Fibroblast of the aortic adventitia (primary cell): ENCODE measurements at places on chromosomes 7 and 10. TPM values are rescaled to one million over a fixed set of nuclear protein-coding genes. Genes with fewer than 3 reads are reported as not detected.

Gene POLR2J2
- 3.3 and 11.4 TPM in 2 replicates for total RNA-seq

Gene SORBS1
- 0.36 and 0.74 TPM in 2 replicates for total RNA-seq

Gene SPDYE8
- total RNA-seq: not detected in 2 replicates

Gene AP4M1
- total RNA-seq: 17.6 and 18.2 TPM in 2 replicates

Gene COBL
- not detected in 2 replicates for total RNA-seq

Gene PDK4
- total RNA-seq: 0.72 and 4.5 TPM in 2 replicates

Gene ATOH7
- total RNA-seq: not detected in 2 replicates

Gene ZNF655
- total RNA-seq: 54.2 and 76.0 TPM in 2 replicates

Gene KRIT1
- total RNA-seq: 53.1 and 318 TPM in 2 replicates

Gene DNAH11
- 2.7 TPM in 1 of 2 replicates, not detected in the other for total RNA-seq

Gene AS3MT
- 2.9 and 7.0 TPM in 2 replicates for total RNA-seq

Gene NODAL
- not detected in 2 replicates for total RNA-seq

Gene MMD2
- total RNA-seq: not detected in 2 replicates

Gene MARVELD1
- total RNA-seq: 34.9 and 64.3 TPM in 2 replicates

- no peak for DNase-seq
Observed at GRCh38 chr7:17155529-17155928, 142.9 kb upstream of the AHR start.

DNA sequence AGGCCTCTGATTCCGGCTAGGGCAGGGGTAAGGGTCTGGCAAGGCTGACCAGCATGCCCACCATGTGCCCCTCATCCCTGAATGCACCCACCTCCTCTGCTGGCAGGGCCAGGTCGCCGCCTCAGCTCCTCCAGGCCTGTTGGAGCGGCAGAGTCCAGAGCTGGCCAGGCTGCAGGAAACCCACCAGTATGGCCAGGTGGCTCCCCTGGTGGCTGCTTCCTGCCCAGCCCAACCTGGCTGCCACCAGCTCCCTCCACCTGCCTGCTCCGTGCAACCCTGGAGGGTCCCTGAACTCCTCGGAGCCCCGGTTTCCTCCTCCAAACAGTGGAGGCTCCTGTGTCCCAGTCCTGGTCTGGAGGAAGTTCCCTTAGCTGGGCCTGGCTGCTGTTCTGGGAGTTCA, 39.6 kb downstream of the MICALL2 start:
- DNase-seq: no peak

DNA sequence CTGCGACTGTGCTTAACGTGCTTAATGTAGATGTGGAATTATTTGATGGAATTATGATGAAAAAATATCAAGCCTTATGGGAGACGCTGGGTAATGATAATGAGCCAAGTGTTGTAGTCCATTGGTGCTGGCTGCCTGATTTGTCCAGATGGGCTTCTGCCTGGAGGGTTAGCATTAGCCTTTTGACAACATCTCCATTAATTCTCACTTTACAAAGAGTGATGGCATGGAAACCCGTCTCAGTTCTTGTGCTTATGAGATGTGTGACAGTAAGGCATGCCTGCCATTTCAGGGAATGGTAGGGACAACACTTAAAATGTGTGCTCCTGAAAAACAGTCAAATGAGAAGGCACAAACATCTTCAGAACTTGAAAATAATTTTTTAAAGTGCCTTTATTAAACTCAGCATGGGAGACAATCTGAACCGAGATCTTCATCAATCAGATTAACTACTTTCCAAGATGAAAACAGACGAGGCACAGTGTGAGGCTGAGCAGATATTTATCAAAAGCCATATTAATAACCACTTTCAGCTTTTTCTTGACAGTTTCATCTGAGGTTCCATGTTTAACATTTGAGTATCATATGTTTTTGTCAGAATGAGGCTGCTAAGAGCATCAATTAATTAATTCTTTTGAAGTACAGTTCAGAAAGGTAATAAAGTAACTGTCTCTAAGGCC, 473.1 kb downstream of the NXPH1 start:
- DNase-seq: no peak

DNA sequence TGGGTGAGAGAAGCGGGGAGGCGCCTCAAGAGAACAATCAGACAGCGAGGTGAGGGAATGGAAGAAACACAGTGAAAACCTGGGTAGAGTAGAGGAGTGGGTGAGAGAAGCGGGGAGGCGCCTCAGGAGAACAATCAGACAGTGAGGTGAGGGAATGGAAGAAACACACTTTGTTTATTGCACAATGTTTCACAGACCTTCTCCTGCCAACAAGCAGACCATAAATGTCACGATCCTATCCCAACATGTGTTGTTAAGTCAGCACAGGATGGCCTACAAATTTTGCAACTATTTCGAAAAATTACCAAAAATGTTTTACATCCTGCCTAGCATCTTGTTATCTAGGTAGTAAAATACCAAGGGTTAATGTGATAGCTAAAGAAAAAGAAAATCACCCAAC, 115.3 kb downstream of the JAZF1 start:
- peak; percentile 59 for DNase-seq

DNA sequence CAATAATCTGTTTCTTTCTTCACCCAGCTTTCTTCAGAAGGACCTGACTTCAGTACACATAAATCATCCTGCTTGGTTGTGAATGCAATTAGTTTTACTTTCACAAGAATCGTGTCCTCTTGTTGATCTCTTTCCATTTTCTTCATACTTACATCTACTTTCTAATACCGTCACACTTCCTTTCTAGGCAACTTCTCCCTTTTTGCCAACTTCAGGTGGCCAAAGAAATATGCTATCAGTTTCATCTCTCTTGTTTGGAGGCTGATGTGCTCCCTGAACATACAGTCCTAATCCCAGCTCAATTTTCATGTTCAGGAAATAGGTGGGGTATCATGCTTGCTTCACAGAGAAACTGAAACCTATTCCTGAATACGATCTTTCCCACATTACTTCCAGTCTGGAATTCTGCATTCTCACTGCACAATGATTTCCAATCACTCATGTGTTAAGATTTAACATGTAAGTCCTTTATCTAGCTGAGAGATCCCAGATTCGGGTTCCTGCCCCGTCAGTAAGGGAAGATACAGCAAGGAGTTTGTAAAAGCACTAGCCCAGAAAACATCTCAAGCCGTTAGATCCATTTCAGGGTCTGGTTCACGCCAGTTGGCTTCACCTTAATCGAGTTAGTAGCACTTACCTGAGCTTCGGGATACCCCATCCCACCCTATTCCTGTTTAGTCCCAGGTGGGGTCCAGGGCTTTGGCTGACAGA, 994 bp downstream of the SLC25A28 start:
- peak; percentile 35 for DNase-seq

DNA sequence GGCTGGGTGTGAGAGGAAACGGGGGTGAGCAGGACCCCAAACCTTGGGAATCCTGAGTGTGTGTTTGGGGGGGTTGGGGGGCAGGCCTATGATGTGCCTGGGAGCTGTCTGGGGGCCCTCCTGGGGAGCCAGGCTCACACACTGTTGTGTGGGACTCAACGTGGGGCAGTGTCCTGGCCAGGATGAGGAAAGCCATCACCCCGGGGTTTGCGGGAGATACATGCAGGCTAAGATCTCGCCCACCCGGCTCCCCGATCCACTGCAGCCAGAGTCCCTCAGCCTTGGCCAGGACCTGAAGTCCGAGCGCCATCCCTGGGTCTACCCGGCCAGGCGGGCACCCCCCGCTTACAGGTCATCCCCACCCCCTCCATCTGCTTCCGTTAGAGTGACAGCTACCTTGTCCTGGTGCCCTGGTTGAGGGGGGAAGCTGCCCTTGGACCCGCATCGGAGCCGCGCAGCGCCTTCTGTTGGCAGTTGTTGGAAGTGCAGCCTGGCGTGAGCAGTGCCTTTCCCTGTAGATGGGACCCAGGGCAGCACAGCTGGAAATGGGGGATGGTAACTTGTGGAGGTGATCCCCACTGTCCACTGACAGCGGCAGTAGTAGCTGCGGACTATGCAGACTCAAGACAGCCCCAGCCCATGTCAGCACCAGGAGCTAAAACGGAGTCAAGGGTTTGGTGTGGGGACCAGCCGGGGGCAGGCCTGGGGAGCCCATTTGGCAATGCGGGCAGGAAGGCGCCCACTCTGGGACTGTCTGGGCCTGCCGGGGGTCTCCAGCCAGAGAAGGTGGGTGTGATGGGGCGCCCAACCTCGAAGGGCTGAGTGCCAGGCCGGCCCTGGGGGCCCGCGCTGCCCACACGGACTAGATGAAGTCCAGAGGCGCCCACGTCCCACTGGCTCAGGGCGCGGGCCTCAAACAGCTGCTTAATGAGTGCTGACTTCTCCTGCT, 885.6 kb upstream of the ZNF722 start:
- no peak for DNase-seq

DNA sequence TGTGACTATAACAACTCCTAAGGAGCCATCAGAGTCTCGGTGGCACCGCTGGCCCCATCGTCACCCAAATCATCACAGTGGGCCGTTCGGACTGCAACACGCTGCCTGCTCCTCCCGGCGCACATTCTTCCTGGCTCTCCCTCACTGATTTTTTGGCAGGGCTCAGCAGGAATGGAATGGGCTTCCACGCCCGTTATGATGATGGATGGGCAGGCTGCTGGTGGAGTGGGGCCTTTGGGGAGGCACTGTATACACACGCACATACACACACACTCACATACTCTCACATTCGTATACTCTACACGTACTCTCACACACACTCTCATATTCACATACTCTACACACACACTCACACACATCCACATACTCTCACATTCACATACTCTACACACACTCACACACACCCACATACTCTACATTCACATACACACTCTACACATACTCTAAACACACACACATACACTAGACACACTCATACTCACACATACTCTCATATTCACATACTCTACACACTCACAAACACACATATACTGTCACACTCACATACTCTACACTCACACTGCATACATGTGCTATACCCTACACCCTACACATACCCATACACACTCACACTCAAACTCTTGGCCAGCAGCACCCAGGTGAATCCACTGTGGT, 99.8 kb downstream of the KCNMA1 start:
- peak; percentile 78 for DNase-seq

DNA sequence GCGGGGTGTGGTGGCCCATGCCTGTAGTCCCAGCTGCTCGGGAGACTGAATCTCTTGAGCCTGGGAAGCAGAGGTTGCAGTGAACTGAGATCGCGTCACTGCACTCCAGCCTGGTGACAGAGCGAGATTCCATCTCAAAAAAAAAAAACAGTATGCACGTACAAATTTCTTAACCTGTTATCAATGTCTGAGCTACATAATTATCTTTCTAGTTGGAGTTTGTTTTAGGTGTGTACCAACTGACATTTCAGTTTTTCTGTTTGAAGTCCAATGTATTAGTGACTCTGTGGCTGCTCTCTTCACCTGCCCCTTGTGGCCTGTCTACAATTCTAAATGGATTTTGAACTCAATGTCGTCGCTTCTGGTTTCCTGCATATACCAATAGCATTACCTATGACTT, 40.3 kb downstream of the CD36 start:
- DNase-seq: no peak

- DNase-seq: no peak
Observed at GRCh38 chr7:73778801-73779389, 8.8 kb upstream of the CLDN3 start.

- no peak for DNase-seq
Observed at GRCh38 chr7:89401690-89402089, 606.2 kb upstream of the TEX47 start.

GRCh38 chr10:64071218-64071617, 550.0 kb downstream of the REEP3 start:
- DNase-seq: no peak

DNA sequence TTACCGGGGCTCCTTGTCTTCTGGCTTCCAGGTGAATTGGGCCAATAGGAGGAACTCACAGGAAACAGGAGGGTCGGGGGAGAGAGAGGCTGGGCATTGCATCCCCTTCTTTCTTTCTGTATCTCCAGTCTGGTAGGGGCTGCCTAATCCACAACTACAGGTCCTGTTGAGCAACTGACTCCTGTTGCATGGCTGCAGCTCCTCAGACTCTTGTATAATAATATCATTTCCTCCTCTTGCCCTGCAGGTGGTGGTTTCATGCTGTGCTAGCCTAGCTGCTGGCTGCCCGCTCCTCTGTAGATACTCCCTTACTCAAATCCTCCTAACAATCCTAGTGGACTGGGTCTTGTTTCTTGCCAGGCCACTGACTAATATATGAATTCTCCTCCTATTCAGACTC, 276.5 kb upstream of the SMIM30 start:
- DNase-seq: no peak

- DNase-seq: peak; percentile 31
Observed at GRCh38 chr10:11086177-11086840, 68.6 kb downstream of the CELF2 start.

DNA sequence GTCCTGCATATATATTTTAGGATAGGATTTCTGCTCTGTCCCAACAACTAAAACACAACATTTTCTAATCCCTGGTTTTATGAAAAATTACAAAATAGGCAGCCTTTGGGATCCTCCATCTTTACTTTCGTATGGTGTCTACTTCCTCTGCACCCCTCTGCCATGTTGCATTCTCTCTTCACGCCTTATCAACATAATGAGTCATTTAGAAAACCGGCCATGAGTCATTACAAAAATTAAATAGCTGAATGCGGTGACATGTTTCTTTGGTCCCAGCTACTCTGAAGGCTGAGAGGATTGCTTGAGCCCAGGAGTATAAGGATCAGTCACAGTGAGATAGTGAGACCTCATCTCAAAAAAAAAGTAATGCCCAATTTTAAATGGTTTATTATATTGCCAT, 148.1 kb upstream of the CELF2 start:
- DNase-seq: peak; percentile 44
